ENCODE measurements at places on chromosomes 12 and 14.

- no peak for DNase-seq
Observed at GRCh38 chr12:96015672-96016071, 19.5 kb upstream of the HAL start.

DNA sequence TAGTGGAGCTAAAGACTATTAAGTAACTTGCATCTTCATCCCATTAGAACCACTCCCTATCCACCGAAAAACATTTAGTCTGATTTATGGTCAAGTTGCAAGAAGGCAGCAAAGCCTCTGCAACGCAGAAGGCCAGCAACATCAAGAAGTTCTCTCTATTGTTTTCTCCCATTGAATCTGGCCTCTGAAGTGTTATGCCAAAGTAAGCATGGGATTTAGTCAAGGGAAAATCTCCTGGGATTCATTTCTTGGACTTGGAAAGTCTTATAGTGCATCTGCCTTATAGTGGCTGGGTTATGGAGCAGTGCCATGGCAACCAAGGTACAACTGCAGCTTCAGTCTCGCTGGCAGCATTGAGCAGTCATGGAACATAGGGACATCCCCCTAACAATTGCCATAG is 87.7 kb upstream of the KRR1 start:
- DNase-seq: no peak

- no peak for DNase-seq
Observed at GRCh38 chr14:37203423-37203822, 5.7 kb downstream of the MIPOL1 start.

- DNase-seq: no peak
Observed at GRCh38 chr14:72788972-72789728, 104.8 kb downstream of the DPF3 start.

DNA sequence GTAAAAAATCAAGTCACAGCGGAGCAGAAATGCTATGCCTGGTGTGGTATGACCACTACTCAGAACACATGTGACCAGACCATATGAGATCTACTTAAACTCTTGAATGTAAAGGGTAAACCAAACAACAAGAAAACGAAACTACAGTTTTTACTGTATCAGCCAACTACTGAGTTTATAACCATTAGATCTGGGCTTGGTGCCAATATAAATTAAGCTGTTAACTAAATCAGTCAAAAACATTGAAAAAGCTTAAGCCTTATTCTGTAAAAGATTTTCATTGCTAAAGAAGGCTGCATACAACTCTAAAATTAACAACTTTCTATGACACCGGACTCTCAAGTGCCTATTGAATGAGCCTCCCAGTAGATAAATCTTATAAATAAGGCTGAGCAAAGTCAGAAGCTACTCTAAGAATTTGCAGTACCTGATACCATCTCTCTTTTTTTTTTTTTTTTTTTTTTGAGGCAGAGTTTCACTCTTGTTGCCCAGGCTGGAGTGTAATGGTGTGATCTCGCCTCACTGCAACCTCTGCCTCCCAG is 35.4 kb downstream of the SPTLC2 start:
- DNase-seq: peak; percentile 40

GRCh38 chr12:7369274-7369729 is 65.4 kb downstream of the ACSM4 start:
- DNase-seq: no peak

DNA sequence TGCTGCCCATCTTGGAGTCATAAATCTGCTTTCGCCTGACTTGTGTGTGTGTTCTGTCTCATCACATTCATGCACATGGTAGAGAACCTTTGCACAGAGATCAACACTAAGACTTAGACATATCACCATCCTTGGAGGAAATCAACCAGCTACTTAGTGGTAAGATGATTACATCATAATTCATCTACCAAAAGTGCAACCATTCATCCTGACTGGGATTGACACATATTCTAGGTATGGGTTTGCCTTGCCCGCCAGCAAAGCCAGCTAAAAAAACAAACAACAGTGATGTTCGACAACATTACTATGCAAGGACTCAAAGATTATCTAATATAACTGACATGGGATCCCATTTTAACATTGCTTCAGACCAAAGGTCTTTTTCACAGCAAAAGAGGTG is 228.7 kb downstream of the NUAK1 start:
- DNase-seq: no peak

- no peak for DNase-seq
Observed at GRCh38 chr12:121861636-121862254, 3.1 kb upstream of the HPD start.

DNA sequence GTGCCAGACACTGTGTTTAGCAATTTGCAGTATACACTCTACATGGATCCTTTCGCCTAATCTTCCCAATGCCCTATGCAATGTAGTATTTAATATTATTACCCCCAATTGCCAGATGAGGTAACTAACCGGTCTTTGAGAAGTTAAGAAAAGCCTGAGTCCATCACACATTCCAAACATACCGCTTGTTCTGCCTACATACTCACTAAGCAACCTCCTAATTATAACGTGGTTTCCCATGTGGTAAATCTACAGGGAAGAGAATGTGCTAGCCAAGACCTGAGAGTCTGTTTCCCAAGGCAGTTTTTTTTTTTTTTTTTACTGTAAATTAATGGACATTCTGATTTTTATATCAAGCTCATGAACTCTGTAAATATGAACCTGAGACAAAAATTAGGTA is 37.2 kb downstream of the ATP2B1 start:
- DNase-seq: no peak

GRCh38 chr14:22613106-22613695 is 15.1 kb downstream of the ABHD4 start:
- DNase-seq: no peak

GRCh38 chr12:48990552-48990951 is 8.6 kb downstream of the DDN start:
- DNase-seq: no peak

- no peak for DNase-seq
Observed at GRCh38 chr14:74959596-74960180, 4.3 kb upstream of the PGF start.

DNA sequence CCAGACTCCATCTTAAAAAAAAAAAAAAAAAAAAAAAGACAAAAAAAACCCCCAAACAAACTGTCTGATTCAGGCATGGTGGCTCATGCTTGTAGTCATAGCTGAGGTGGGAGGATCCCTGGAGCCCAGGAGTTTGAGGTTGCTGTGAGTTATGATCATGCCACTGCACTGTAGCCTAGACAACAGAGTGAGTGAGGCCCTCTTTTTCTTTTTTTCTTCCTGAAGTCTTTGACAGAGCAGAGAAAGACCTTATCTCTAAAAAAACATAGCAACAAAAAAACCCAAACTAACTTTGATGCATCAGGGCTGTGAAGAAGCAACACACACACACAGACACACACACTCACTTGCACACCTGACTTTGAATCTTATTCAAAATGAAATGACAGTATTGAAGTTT is 7.7 kb upstream of the AMN1 start:
- peak; percentile 95 for DNase-seq

GRCh38 chr12:14845350-14845750 is 2.0 kb upstream of the ART4 start:
- DNase-seq: peak; percentile 69

GRCh38 chr12:15808652-15809051 is 19.5 kb upstream of the EPS8 start:
- DNase-seq: no peak

DNA sequence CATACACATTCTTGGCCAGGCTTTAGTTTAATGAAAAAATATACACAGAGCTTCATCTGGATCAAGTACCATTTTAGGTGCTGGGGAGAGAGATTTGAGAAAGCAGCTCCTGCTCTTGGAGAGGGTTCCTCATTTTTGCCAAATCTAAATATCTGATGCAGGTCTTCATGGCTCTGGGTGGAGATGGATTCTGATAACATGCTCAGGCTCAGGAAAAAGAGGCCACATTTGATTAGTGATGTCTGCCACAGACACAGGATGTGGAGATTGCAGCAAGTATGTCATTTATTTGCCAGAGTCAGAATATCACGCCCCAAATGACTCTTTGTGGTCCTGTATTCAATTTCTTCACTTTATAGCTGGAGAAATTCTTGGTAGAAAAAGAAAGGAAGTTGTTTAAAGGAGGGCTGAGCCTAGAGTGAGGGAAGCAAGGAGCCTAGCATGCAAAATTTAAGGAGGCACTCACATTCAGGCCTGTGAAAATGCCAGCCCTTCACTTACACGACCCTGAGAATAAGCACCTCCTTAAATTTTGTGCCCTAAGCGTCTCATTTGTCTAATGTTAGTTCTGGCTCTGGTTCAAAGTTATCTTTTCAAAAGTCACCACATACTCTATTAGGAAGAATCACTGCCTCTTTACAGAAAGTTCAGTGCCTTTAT is 492.9 kb upstream of the TBX3 start:
- no peak for DNase-seq

DNA sequence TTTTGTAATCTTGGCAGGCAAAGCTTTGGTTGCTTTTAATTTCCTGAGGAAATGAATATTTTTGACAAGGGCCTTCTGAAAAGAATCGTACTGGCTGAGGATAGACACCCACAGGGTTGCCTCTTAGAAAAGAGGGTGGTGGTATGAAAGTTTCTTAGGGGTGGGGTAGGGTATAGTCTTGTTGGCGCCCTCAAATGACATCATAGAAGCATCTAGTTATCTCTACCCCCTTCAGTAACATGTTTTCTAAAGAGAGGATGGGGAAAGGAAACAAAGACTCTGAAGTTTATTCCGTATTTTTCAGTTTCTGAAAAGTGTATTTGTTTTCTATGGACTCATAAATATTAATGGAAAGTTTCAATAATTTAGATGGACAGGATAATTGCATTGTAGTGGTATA is 13.7 kb downstream of the PRKCH start:
- no peak for DNase-seq

DNA sequence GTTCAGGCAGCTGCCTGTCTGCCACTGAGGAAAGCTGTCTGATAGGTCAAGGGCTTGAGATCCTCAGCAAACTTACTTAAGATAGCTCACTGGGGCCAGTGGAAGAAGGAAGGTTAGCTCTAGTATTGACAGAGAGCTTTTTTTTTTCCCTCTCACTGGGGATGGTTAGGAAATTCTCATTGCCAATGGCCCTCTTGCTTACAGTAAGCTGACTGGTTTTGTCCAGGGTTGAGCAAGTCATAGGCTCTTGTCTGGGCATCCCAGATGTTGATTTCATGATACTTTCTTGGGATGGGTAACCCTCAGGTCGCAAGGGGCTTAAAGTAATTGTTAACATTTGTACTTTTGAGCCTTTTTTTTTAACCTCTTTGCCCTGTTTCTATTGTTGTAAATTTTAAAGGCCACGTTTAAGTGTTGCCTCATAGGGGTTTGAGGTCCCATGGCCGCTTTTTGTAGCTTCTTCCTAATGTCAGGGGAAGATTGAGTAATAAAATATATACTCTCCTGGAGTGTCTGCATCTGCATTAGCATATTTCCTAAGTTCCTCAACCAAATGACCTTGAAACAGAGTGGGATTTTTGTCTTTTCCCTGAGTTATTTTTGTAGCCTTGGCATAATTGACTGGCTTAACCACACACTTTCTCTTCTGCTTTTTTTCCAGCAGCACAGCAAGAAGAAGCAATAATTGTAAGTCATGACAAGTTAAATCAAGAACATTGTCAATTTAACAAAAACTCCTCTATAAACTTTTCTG is 716.0 kb downstream of the LRFN5 start:
- no peak for DNase-seq

DNA sequence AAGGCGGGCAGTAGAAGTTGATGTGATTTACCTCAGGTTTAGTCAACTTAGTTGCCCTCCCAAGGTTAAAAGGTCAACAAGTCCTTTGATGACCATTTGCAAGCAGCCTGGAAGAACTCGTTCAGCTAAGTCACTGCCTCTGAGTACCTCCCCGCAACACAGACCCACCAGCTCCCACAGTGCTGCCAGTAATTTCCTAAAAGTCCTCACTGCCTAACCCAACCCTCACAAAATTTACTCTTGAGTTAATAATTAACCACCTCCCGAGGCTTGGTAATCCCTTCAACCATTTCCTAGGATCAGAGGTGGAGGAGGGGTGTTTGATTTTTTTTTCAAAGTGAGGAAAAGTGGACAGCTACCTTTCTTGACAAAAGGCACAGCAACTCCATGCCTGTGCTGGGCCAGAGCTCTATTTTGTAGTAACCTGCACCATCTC is 55.8 kb downstream of the MAP3K9 start:
- DNase-seq: no peak

DNA sequence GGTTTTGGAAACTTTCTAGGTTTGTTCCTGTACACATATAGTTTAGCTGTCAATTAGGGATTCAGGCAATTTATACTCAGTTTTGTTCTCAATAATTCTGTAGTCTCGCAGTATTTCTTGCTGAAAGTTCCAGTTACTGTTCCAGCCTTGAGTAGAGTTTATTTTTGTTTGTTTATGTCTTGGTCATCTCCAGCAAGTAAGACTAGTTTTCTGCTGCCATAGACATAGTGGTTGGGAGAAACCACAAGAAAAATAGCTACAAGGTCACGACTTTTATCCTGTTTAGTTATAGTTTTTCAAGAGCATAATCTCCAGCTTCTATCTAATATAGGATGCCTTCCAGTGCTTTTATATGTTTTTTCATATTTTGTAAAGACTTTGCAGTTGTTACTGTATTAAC is 99.6 kb upstream of the FOXG1 start:
- no peak for DNase-seq

- no peak for DNase-seq
Observed at GRCh38 chr12:132886529-132887477, 602 bp downstream of the CHFR start.

GRCh38 chr12:89786177-89786810 is 77.7 kb upstream of the ATP2B1 start:
- DNase-seq: no peak

- no peak for DNase-seq
Observed at GRCh38 chr14:76918256-76918781, 92.1 kb downstream of the LRRC74A start.

GRCh38 chr12:25959071-25959961 is 834 bp downstream of the RASSF8 start:
- DNase-seq: no peak

DNA sequence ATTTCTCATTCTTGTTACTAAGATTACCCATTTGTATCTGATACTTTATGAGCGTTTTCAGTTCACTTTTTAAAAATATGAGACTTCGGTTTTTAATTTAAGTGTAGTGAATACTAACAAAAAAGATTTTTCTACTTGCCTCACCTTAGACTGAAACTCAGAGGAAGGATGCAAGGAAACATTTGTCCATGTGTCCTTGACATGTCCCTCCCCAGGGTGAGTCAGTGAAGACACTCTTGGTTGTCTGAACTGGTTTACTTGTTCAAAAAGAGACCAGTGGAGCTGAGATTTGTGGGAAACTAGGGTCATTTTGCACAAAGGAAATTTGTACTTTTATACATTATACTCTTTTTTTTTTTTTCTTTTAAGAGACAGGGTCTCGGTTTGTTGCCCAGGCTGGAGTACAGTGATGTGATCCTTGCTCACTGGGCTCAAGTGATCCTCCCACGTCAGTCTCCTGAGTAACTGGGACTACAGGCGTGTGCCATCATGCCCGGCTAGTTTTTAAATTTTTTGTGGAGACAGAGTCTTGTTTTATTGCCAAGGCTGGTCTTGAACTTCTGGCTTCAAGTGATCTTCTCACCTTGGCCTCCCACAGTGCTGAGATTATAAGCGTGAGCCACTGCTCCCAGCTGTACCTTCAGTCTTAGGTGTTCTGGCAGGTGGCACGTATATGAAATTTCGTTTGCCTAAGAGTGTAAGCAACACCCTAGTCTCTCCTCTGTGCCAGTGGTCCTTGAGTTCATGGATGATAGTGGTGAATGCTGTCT is 56.7 kb downstream of the PPFIBP1 start:
- DNase-seq: no peak

- no peak for DNase-seq
Observed at GRCh38 chr14:77903937-77904617, 104.2 kb downstream of the ADCK1 start.

- DNase-seq: no peak
Observed at GRCh38 chr12:75389706-75390105, 1.2 kb upstream of the GLIPR1L2 start.
